Activated CD8-positive, alpha-beta memory T cell treated with anti-CD3 and anti-CD28 coated beads for 36 hours (primary cell): ENCODE measurements at places on chromosomes 6 and 20. TPM values are rescaled to one million over a fixed set of nuclear protein-coding genes. Genes with fewer than 3 reads are reported as not detected.

OR12D3 gene
- not detected for total RNA-seq

KCNK16 gene
- not detected for total RNA-seq

SLC52A3 gene
- total RNA-seq: not detected

LPIN3 gene
- 0.74 TPM for total RNA-seq

MOXD1 gene
- total RNA-seq: 0.08 TPM
